ENCODE measurements at places on chromosomes 12 and 14.

GRCh38 chr12:19434538-19434937, 4.8 kb upstream of the AEBP2 start:
- no peak for DNase-seq

- DNase-seq, result no peak
Observed at GRCh38 chr14:64572386-64573104, 22.8 kb downstream of the PPP1R36 start.

DNA sequence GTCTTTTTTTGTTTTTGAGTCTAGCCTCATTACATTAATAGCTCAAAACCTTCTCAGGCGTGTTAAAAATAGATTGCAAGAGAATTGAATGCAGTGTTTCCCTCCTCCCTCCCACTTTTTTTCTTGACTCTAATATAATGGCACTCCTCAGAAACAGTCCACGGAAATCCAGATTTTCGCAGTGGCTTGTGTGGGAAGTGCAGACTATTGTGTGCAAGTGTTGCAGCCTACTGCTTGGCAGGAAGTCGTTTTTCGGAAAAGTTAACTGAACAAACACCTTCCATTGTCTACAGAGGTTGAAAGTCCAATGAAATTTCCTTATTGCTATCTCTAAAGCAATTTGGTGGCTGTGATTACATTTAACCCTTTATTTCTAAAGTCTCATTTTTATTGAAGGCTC, 147.9 kb upstream of the E2F7 start:
- no peak for DNase-seq

DNA sequence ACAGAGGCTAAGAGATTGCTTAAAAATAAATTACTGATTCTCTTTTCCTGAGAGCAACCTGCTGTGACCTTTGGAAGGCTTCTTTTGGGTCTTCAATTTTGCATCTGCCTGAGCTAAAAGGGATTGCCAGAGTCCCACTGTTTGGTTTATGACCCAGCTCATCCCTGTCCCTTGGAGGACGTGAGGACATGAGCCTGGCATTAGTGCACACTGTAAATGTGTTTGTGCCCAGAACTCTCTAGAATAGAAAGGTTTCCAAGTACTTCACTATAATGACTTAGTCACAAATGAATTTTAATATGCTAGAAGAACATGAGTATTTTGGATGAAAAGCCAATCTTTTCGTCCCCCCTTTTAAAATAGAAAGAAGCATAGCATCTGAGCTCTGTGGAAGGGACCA, 47.1 kb upstream of the CDKN3 start:
- DNase-seq, result no peak

GRCh38 chr12:130433411-130433810, 95.7 kb downstream of the PIWIL1 start:
- no peak for DNase-seq
